ENCODE measurements at places on chromosomes 1 and 21.

- no peak for DNase-seq
Measured at GRCh38 chr1:91440847-91441246, 36.2 kb upstream of the HFM1 start.

DNA sequence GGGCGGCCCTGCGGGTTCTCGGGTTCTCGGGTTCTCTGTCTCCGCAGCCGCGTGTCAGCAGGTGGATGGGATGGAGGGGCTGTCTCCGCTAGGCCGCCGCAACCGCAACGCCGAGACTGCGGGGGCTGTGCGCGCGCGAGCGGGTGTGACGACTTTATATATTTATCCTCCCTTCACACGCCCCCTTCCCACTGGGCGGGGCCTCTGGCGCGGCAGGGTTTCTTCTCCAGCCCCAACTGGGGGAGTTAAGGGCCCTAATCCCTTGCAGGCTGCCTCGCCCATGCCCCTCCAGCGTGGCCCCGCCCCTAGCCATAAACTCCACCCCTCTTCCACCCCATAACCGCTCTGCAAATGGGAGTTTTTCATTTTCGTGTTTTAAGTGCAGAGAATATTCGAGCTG lies 3.4 kb downstream of the IGSF21 start:
- no peak for DNase-seq

- DNase-seq, result no peak
Measured at GRCh38 chr21:35150562-35151226, 101.6 kb upstream of the RUNX1 start.

DNA sequence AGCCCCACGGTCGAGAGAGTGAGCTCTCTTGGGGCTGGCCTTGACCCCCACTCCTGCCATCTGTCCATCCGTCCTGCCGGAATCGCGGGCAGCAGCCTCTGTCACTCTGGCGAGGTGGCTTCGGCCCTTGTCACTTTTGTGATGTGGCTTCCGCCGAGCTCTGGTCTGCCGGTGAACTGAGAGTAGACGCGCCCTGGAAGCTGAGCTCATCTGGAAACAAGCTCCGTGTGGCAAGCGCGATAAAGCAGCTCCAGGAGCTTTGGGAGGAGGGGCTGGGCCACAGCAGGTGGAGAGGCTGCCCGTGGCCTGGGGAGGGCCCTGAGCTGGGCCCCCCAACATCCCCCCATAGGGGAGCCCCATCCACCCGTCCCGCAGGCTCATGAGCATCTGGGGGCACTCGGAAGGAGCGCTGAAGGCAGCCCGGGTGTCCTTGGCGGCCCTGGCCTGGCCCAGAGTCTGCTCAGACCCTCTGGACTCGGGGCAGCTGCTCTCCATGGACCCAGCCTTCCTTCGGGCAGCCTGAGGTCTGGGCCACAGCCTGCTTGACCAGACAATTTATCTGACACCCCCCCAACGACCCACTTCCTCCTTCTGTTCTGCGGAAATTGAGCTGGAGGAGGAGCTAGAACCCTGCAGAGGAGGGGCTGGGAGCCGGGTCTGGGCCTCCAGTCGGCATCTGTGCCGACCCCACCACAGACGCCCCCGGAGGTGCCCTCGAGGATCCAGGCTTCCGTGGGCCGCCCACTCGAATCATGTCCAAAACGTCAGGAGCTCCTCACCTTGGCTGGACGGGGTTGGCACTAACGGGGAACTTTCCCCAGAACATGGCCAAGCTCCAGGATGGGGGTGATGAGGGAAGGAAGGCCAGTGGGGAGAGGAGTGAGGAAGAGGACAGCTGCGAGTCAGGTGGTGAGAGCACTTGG lies 59.1 kb downstream of the SLC19A1 start:
- DNase-seq, result no peak

DNA sequence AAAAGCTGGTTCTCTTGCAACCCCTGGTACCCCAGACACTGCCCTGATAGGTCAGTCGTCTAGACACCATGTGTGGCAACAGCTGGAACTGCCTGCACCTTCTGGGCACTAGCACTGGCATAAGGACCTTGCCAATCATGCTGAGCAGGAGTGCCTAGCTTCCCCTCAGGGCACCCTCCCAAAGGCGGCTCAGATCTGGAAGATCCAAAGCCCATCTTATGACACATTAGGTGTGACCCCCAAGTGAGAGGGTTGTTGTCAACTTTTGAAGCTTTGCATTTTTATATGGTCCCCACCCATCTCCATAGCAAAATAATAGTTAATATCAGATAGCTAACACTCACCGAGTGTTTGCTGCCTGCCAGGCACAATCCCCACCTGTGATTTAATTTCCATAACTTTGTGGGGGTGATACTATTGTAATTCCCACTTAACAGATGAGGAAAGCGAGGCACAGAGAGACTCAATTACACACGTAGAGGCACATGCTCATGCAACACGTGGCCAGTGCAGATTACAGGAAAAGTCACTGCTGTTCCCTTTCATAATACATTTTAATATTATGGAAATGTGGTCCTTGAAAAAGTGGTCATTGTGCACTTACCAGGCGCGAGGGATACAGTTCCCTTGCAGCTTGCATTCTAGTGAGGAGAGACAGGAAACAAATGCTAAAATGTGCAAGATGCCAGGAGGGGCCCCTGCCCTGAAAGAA lies 25.8 kb downstream of the EXOC8 start:
- no peak for DNase-seq
